ENCODE measurements at places on chromosomes 16 and 17.

- no peak for DNase-seq
These were observed 27.5 kb downstream of the CTU2 start for GRCh38 chr16:88733630-88734360.

- no peak for DNase-seq
These were observed 3.4 kb downstream of the CACNA1H start for GRCh38 chr16:1156055-1156982.

GRCh38 chr17:82291582-82292250 is 18.2 kb upstream of the CSNK1D start:
- no peak for DNase-seq

GRCh38 chr17:8799570-8800212 is 526 bp upstream of the MFSD6L start:
- no peak for DNase-seq

GRCh38 chr17:29622337-29623282 is at the start of gene CORO6:
TSS of gene CORO6 (minus strand) at chr17:29622912. CDS start at chr17:29621421, 1,491 bp downstream.
- DNase-seq = peak; percentile 29

- no peak for DNase-seq
These were observed 302.1 kb downstream of the MAP2K6 start for GRCh38 chr17:69716556-69716955.

DNA sequence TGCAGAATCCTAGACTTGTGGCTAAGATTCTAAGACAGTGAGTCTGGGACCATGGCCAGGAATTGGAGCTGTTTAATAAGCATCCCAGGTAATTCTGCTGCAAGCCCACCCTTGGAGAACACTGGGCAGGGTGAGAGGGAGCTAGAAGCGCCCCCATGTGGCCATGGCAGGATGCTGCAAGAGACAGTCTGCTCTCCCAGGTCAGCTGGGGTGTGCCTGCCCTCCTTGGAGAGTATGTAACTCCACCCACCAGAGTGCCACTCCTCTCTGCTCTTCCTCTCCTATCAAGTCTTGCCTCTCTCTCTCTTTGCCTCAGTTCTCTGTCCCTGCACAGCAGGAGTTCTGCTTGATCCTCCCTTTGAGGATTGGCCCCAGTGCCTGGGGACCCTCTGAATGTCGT is 14.9 kb downstream of the RCVRN start:
- no peak for DNase-seq

GRCh38 chr17:16934836-16935235 is 37.1 kb downstream of the TNFRSF13B start:
- no peak for DNase-seq

- DNase-seq = no peak
These were observed 27.7 kb downstream of the DHRS7C start for GRCh38 chr17:9763643-9764042.

DNA sequence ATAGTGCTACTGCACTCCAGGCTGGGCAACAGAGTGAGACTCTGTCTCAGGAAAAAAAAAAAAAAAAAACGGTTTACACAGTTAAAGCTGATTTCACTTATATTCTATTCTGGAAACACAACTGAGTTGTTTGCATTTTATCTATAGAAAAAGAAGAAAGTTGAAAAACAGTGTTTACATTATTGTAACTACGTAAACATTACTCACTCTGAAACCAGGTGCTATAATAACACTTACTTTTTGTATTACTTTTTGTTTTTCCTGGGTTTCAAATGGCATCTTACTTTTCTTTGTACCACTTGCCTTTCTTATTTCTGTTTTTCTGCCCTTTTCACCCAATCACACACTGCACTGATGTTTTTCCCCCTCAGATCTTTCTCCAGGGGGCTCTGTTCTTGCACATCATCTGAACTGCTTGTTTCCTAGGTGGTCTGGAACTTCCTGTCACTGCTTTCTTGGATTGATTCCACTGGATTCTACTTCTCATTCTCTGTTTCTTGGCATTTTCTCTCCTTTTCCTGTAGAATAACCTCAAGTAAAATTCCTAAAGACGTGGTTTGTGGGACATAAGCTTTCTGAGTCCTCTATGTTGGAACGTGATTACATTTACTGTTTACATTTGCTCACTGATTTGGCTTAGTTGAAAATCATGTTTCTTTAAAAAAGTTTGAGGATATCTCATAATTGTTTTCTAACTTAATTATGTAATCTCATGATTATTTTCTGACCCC is 142.1 kb downstream of the HS3ST3B1 start:
- DNase-seq = no peak

DNA sequence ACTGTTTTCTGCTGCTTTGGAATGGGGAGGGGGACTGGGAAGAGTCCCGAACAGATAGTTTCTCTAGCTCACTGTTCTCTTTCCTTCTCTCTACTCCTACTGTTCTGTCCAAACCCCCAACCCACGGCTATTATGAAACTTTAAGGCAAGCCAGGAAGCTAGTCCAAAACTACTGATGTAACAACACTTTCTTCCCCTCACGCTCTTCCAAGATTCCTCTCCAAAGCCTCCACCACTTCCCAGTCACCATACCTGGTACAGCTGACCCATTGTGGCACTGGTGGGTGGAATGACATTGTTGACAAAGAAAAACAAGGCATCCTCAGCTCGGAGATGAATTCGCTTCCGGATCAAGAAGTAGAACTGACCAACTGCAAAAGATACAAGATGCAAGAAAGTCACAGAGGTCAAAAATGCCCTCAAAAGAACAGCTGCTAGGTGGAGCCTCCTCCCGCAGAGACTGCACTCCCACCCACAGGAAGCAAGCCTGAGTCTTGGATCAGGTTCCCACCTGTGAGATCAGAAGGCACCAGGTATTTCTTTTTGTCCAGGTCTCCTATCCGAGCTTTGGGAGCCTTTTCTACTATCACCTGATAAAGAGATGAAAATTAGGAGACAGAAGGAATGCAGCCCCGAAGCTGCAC is 1.0 kb downstream of the GABARAP start:
- DNase-seq = no peak

DNA sequence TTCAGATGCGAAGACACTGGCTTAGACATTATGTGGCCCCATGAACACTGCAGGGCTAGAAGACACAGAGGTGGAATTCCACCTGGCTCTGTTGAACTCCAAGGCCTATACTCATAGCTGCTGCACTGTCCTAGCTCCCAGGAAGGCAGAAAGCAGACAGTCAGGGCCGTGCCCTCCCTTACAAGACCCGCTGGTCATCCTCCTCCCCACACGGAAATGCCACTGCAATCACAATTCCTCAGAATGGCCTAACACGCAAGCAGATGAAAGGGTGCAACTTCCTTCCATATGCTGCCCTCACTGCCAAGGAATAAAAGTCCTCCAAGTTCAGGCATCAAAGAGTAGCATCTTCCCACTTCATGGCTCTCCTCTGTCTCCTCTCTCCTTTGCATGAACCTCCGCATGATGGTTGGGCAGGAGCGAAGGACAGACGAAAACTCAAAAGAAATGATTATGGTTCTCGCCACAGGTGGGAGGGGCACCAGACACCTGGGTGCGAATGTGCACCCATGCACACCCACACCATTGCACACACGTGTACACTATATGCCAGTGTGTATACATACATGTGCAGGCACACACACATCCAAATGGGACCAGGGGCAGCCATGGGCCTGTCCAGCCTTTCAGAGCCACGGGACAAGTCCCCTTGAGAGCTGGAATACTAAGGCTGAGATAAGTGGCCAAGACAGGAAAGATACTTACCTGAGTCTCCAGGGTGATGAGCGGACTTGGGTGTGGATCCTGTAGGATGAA is 113.3 kb downstream of the XYLT1 start:
- no peak for DNase-seq

DNA sequence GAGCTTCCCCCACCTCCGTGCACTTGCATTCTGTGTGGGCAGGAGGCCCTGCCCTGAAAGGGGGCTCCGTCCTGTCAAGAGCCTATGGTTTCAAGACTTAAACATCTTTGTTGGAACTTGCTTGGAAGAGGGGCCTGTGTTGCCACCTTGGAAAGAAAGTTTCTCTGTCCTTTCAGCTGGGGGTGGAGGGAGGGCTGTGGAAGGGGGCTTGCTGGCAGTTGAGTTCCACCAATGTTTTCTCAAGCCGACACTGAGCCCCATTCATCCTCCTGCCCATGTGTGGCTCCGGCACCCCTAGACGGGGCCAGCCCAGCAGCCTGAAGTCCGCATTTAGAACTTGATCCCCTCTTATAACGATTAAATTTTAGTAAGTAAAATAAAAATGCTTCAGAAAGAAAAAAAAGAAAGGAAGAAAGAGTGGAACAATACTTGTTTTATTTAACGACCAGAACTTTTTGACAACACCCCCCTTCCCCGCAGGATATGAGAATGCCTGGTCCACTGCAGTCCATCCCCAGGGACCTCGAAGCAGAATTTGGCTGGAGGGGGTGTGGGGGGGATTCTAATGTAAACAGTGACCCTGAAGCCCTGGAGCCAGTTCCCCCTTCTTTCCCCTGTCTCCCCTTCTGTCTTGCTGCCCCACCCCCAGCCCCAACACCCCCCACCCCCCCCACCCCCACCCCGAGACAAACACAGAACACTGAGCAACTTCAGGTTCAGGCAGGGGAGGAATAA is 26.9 kb upstream of the CLEC18A start:
- no peak for DNase-seq

DNA sequence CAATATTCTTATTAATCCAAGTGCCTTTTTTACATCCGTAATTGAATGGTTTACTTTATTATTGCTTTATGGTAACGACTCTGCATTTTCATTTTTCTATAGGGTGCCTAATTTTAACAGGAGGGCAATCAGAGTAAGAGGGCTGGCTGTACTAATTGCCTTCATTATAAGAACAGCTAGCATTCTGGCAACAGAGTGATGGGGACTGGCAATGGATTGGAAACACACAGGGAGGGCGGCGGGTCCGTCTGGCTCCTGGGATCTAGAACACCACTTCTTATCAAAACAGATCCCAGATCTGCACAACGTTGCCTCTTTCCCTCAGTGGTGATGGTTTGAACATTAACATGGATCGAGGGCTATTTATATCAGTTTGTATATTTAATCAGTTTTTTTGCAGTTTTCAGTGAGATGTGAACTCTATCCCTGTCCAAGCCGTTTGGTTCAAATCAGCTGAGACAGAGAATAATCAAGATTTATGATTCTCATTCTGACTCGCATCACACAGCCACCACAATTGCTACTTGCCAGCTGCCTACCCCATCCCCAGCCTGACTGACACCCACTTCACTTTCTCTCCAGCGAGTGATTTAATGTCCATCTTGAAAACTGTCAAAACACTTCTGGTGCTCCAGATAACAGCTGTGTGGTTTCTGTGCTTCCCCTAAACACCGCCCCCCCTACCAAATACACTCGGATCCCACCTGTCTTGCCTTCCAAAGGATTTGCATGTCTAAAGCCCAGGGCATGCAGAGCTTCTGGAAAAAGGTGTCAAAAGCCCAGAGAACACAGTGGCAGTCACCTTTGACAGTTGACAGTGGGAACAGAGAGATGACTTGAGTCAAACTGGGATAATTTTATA is 327.9 kb downstream of the HS3ST4 start:
- DNase-seq = no peak

DNA sequence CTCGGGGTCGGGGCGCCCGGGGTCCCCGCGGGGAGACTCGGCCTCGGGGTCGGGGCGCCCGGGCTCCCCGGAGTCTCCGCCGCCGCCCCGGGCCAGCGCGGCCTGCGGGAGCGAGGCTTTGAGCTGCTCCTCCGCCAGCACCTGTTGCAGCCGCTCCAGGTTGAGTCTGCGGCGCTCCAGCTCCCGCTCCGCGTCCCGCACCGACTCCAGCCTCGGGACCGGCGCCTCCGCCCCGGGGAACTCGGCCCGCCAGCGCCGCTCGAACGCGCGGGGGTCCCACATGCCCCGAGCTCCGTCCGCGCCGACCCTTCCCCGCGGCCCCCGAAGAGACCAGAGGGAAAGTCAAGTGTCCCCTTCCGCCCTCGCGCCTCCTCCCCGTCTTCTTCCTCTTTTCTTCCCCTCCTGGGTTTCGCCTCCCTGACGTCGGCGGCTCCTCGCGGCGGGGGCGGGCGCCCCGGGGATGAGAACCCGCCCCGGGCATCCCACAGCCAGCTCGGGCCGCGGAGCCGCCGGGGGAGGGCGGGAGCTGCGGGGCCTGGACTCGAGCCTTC is 40.8 kb upstream of the BHLHA9 start:
- DNase-seq = no peak

DNA sequence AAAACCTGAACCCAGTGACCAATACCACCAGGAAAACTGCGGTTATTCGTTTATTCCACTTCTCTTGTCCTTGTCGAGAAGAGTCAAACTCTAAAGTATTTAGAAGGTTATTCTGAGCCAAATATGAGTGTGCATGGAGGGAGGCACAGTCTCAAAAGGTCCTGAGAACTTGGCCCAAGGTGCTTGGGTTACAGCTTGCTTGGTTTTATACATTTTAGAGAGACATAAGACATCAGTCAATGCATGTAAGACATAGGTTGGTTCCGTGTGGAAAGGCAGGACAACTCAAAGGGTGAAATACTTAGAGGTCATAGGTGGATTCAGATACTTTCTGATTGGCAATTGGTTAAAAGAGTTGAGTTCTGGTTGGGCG is 681 bp upstream of the TRAP1 start:
- DNase-seq = no peak

DNA sequence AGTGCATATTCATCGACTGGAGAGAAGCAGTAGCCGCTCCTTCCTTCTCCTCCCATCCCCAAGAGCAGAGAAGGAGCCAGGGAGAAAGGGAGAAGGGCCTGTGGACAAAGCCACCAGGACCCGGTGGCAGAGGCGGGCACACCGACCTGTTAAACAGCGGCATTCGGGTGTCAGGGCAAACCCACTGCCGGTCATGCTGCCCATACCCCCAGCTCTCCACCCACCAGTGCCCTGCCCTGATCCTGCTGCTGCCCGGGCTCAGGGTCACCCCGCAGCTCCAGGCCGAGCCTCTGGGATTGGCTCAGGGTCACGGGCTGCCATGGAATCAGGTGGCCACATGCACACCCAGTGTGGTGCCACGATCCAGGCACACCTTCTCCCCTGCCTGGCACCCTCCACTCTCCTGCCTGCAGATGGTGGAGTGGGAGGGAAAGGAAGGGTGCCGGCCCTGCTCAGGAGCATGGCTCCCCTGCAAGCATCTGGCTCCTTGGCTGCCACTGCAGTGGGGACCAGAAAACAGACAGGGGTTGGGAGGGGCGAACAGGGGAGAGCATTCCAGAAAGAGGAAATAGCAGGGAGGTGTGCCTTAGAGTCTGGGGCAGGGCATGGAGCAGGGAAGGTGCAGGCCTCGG is 18.3 kb upstream of the RASD1 start:
- no peak for DNase-seq

- no peak for DNase-seq
These were observed 15.0 kb upstream of the SLC6A2 start for GRCh38 chr16:55640701-55641327.

DNA sequence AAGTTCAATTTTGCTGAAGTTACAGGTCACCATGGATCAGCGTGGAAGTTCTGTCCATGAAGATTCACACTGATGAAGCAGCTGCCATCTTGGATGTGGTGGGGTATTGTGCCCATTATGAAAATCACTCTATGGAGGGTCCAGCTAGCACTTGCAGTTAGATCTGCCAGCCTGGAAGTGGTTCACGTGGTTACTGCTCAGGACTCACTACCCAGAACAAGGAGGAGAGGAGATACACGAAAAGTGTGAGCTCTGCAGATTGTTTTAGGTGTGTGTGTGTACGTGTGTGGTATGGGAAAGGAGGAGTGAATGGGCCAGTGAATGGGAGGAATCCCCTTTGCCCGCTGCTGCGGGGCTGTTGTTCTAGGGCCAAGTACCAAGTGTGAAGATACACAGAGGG is 333.4 kb downstream of the MAF start:
- no peak for DNase-seq

Data from C1 segment of cervical spinal cord (tissue), 14 donors.